ENCODE measurements at places on chromosomes 3 and 15. TPM values are rescaled to one million over a fixed set of nuclear protein-coding genes. Genes with fewer than 3 reads are reported as not detected.

DNASE1L3 gene
- total RNA-seq = not detected

C3orf70 gene
- total RNA-seq = 0.05 TPM

NISCH gene
- total RNA-seq = 162 TPM

DLEC1 gene
- 7.0 TPM for total RNA-seq

DUOXA2 gene
- total RNA-seq = not detected

MYRIP gene
- total RNA-seq = not detected

P2RY12 gene
- total RNA-seq = 1.6 TPM

PRR23A gene
- not detected for total RNA-seq

GPR176 gene
- not detected for total RNA-seq

TMEM45A gene
- total RNA-seq = 0.25 TPM

ZNF80 gene
- total RNA-seq = 0.48 TPM

IL17RC gene
- 1.5 TPM for total RNA-seq

FSIP1 gene
- 1.1 TPM for total RNA-seq

C3orf80 gene
- not detected for total RNA-seq

ADAMTSL3 gene
- 0.14 TPM for total RNA-seq

GRAMD2A gene
- total RNA-seq = not detected

ARNT2 gene
- total RNA-seq = not detected

EDEM1 gene
- total RNA-seq = 55.3 TPM

All from natural killer cell (primary cell).